ENCODE measurements at places on chromosomes 4 and X.

- no peak for DNase-seq
These were observed 35.6 kb downstream of the PAK3 start for GRCh38 chrX:111131572-111131971.

GRCh38 chr4:104494185-104494584 lies 509 bp downstream of the CXXC4 start:
- no peak for DNase-seq

- DNase-seq: no peak
These were observed 182.1 kb downstream of the SH3KBP1 start for GRCh38 chrX:19705196-19705769.

GRCh38 chr4:37244583-37245390 lies at the start of gene NWD2:
TSS of gene NWD2 (plus strand) at chr4:37244743. CDS start at chr4:37245068, 325 bp downstream.
- DNase-seq: no peak

DNA sequence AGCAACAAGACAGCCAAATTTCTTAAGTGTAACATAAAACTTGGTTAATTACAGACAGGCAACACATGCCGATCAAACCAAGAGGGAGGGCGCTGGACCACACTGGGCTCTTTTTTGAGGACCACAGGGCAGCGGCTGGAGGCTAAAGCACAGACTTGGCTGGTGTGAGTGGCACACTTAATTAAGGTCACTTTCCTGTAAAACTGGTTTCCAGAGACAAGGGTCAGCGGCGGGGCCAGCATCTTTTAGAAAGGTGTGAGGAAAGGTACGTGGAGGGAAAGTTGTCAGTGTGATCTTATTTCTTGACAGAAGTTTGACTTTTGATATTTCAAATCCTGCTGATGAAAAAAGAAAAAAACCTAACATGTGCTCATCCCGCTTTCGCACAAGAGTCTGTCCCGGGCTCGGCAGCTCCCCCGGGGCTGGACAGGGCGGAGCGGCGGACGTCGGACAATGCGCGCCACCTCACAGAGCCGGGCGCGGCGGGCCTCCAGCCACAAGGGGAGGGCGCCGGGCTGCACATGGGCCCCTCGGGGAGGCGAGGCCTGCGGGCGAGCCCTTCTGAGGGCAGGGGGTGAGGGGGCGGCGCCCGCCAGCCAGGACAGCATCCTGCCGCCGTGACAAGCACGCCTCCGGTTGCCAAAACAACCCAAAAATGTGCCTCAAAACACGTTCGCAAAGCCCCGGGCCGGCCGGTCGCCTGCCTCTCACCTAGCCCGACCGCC lies 660 bp upstream of the HSPA4L start:
- DNase-seq: peak; percentile 19
